Nucleus accumbens (tissue), 56 donors: ENCODE measurements at places on chromosomes 5 and 9.

DNA sequence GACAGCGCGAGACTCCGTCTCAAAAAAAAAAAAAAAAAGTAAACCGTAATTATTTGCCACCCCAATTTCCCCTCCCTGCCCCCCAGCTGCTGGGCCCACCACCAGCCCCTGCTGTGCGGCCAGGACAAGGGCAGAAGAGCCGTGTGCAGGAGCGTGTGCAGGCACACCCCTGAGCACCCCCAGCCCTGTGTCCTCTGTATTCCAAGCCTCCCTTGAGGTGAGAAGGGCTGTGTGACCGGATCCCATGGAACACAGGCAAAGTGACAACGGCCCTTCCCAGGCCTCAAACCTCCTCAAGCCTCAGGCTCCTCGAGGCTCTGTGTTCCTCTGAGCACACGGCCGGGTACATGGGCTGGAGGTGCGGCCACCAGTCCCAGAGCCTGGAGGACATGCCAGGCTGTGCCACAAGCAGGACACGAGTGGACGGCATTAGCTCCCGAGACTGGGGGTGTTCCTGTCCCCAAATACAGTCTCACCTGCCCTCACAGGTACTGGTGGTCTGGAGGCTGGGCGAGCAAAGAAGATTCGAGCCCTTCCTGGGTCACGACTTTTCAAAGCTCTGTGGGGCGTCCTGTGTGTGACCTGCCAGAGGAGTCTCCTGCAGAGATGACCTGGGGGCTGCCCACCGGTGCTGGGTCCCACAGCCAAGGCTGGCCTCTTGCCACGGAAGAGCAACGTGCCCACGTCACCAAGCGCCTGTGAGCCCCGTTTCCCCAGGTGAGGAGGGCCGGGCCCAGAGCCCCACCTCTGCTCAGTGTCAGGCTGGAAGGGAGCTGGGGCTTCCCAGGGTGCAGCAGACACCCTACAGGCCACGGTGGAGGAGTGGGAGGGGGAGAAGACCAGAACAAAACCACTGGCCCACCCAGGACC, 47.1 kb upstream of the SIMC1 start:
- no peak for DNase-seq

DNA sequence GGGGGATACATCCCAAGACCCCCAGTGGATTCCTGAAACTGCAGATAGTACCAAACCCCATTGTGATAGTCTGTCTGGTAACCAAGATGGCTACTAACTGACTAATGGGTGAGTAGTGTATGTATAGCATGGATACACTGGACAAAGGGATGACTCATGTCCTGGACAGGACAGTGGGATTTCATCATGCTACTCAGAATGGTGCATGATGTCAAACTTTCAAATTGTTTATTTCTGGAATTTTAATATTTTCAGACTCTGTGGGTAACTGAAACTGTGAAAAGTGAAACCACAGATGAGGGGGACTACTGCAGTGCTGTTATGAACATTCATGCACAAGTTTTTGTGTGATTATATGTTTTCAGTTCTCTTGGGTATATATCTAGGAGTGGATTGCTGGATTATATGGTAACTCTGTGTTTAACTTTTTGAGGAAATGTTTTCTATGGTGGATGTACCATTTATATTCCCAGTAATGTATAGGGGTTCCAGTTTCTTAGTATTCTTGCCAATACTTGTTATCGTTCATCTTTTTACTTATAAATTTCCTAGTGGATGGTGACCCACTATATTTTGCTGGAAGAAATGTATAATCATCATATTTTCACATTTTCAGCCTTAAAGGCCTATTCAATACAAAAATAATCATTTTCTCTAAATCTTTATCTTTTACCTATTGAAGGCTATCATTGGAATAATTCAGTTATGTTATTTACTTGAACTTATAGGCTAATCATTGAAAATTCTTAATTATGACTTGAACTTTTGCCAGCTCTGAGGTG, 140.9 kb downstream of the NR3C1 start:
- DNase-seq, result no peak

DNA sequence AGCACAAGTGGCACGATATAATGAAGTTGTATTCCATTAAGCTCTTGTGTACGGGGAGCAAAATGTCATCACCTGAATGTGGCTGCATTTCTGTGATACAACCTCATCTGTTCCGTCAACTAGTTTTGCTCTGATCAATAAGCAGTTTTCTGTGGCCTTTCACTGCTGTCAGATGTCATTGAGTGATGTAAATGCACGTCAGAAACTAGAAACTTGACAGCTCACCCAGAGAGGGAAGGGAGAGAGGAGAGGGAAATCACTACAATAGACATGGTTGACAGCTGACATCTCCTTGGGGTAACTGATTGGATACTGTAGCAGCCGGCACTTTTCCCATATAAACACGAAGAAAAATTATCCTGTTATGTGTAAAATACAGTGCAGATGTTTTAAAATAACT, 62.7 kb downstream of the SNX24 start:
- no peak for DNase-seq

GRCh38 chr9:99176527-99177013, 45.2 kb downstream of the ALG2 start:
- DNase-seq, result no peak

DNA sequence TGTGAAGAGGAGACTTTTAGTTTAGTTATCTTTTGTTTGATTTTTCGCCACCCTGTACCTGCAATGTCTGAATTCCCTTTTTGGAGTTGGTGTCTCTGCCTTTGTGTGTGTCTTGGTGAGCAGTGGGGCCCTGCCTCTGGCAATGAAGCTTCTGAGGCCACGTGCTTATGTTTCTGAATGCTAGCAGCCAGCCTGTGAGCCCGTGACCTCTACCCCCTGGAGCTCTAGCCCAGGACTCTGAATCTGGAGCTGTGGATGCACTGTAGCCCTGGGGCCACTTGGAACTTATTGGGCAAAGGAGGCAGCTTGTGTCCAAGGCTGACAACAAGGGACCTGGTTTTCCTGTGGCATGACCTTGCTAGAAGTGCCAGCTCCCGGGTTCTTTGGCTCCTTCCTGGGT, 19.4 kb downstream of the ENTREP1 start:
- no peak for DNase-seq

- no peak for DNase-seq
Measured at GRCh38 chr9:134913713-134914500, 3.8 kb downstream of the FCN1 start.

DNA sequence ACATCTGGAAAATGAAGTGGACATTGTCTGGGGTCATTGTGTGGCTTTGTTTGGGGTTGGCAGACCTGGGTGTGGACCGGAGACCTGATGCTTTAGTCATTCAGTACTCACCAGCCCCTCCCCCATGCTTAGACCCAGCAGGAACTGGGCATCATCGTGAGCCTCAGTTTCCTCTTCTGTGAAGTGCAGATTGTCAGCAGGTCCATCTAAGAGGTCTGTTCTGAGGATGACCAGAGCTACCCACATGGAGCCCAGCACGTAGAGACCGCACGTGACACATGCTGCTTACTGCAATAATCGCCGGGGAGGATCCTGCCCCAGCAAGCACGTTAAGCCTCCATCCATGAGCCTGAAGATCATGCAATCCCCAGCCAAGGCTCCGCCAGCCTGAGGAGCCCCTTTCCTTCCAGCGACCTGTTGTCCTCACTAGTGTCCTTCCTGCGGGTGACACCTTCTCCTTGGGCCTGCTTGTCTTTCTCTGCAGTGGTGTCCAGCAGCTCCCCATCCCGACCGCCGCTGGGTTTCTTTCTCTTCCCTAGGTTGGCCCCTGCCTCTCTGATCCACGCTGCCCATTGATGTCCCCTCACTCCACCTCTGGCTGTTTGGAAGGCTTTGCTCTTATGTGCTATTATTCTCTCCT, 26.7 kb upstream of the IRX4 start:
- DNase-seq, result no peak

- no peak for DNase-seq
Measured at GRCh38 chr5:97011567-97011966, 75.7 kb downstream of the LNPEP start.
